ENCODE measurements at places on chromosomes 7 and 10.

GRCh38 chr7:26127411-26127810 is 24.6 kb upstream of the NFE2L3 start:
- DNase-seq = no peak

DNA sequence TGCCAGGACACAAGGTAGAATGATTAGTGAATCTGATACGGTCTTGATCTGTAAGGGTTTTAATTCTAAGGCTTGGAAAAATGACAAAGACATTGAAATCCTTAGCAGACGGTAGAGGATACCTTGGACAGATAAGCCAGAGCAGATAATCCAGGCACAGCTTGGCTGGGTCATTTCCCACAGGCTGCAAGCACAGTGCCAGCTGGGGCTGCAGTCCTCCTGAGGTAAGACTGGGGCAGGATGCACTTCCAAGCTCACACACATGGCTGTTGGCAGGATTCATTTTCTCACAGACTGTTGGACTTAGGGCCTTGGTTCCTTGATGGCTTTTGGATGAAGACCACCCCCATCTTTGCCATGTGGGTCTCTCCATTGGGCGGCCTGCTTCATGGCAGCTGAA is 63.2 kb upstream of the BMPER start:
- no peak for DNase-seq

GRCh38 chr7:64628721-64629120 is 37.2 kb upstream of the ZNF107 start:
- DNase-seq = no peak

DNA sequence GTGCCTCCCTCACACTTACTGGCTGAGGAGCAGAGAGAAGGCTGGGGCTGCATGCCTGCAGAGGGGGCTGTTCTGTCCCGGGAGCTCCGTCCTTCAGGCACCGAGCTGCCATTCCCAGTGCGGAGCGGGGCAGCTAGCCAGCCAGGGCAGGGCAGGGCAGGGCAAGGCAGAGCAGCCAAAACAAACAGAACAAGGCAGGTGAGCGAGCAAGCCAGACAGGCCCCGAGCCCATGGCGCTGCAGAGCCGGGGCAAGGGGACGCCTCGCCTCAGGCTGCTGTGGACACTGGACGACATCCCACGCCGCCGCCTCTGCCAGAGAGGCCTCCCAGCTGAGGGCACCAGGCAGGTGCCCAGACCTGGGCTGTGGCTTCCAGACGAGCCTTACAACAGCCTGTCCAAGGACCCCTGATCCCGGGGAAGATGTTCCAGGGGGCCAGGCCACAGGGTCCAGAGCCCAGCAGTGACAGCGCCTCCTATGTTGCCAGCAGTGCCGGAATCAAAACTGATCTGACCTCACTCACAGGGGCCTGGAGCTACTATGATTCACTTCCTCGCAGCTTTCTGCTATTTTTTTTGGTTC is 8.2 kb upstream of the NDST2 start:
- DNase-seq = no peak

GRCh38 chr10:90777621-90778020 is 80.2 kb downstream of the HTR7 start:
- no peak for DNase-seq
